GF-D8 (cell line): ENCODE measurements at places on chromosomes 6 and 20.
A peak's percentile ranks its signal among the peaks of the same experiment; 100 is the strongest.

- DNase-seq, result peak; percentile 35
Observed at GRCh38 chr6:108835218-108835850, 12.9 kb upstream of the ARMC2 start.

DNA sequence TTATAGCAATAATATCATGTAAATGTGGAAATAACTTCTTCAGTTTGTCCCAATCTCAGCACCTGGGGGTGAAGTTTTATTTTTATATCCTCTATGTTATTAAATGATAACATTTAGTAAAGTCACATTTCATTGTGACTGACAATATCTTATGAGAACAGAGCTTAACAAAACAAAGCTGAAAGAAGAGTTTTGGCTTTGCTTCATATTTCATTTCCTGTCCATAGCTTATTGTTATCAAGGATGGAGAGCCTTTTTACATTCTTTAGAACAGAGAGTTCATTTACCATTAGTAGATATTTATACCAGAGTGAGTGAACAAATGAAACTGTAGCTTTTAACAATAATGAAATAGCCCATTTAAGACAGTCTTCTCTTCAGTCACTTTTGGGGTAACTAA is 231.9 kb upstream of the SGK1 start:
- DNase-seq, result no peak

- DNase-seq, result no peak
Observed at GRCh38 chr6:27630727-27631608, 158.1 kb upstream of the ZNF184 start.

DNA sequence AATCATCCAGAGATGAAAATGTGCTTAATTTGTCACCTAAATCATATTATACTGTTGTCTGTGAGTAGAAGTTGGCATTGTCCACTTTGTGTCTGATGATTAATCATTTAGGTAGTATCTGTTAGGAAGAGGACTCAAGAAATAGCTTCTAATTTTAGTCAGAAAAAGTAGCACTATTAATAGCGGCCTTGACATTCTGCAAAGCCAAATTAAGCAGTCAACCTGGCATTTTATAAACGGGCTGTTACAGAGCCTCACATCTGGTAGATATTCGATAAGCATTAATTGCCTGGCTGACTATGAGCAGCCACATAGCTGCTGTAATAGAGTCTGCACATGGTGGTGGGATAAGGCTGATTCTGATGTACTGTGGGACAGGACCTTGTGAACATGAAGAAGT is 99.5 kb downstream of the KLHL32 start:
- no peak for DNase-seq

DNA sequence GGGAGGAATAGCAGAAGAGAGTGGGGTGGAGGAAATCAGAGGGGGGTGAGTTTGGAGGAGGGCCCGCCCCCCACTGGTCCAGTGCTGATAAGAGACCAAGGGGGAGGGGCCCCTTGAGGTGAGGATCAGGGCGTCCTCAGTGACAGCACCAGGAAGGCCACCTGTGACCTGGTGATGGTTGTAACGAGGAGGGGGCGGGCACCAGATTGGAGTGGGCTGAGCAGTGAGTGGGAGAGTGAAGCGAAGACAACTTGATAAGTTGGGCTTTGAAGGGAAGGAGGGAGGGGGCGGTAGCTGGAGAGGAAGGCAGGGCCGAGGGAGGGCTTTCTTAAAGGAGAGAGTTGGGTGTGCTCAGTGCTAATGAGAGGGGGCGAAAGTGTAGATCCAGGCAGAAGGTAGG is 30.7 kb downstream of the CDH22 start:
- DNase-seq, result no peak

DNA sequence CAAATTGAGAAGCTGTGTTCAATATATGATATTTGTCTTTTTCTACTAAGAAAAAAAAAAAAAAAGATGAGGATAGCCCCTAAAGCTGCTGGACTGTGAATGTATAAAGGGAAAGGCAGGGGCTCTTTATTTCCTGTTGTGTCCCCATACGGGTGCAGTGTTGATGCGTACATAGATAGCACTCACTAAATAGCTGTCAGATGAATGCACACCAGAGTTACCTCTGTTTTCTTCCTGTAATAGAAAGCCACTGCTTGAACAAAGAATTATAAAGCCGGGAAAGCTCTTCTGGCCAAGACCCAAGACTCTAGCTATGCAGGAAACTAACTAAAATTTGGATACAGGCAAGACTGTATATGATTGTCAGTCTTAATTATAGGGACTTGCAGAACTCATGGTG is 260.0 kb downstream of the FARS2 start:
- DNase-seq, result no peak

DNA sequence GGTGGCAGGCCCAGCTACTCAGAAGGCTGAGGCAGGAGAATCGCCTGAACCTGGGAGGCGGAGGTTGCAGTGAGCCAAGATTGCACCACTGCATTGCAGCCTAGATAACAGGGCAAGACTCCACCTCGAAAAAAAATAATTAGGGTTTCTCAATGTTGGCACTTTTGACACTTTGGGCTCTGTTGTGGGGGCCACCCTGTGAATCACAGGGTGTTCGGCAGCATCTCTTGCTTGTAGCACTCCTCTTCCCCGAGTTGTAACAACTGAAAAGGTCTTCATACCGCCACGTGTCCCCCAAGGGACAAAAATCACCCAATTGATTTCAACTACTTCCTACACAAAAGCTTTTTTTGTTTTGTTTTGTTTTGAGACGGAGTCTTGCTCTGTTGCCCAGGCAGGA is 53.2 kb upstream of the NFATC2 start:
- DNase-seq, result no peak

DNA sequence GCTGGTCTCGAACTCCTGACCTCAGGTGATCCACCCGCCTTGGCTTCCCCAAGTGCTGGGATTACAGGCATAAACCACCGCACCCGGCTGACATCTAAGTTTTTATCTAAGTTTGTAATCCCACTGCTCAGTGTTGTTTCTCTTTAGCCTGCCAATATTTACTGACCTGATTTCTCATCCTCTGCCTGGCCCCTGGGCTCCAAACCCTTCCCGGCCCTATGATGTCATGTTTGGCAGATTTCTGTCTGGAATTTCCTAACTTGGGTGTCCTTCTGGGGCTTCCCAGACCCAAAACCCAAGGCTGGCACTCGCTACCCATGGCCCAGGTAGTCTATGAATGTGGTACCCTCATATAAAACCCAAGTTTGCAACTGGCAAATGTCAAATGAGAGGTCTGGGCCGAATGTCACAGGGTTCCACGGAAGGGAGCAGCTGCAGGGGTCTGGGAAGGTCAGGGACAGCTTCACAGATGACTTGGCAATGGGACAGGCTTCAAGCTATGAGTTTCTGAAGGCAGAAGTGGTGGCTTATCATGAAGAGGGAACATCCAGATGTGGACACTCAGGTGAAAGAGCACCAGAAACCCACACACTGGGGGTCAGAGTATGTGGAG is 54.9 kb downstream of the TMEM170B start:
- no peak for DNase-seq

- no peak for DNase-seq
Observed at GRCh38 chr6:107574856-107575255, 84.9 kb downstream of the SOBP start.

- no peak for DNase-seq
Observed at GRCh38 chr20:63689046-63690002, 7.1 kb upstream of the TNFRSF6B start.

GRCh38 chr6:303948-304558 is 11.8 kb downstream of the DUSP22 start:
- DNase-seq, result no peak

GRCh38 chr6:53360093-53360912 is 11.6 kb upstream of the ELOVL5 start:
- DNase-seq, result no peak

GRCh38 chr6:17542243-17542642 is 57.9 kb upstream of the FAM8A1 start:
- DNase-seq, result no peak

DNA sequence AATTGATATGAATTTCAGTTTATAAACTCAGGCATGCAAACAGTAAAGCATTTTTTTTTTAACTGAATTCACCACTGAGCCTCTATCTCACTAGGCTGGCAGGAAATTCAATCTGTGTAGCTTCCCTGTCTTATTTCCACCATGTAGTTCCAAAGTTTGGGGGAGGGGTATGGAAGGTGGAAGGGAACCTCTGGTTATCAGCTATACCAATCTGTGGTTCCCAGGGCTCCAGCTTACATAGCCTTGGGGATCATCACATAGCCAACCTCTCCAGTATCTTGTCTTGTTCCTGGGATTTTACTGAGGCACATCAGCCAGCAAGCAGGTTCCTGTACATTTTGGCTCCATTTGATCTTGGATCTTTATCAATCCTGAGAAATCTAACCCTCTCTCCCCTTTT is 15.6 kb downstream of the RAD21L1 start:
- no peak for DNase-seq

DNA sequence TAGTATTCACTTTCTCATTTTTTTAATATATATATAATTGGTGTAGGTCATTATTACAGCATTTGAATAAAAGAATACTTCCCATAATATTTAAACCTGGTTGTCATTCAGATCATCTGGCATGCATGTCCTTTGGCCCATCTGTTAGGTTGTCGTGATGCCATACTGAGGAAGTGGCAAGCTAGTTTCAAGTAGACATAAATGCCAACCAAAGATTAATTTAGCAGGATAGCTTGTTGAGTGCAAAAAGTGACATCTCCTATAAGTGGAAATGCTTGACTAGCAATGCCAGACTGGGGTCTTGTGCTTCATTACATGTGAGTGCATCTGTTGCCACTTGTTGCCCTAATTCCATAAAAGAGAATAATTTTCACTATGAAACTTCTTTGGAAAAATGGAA is 1044.7 kb downstream of the GRIK2 start:
- DNase-seq, result no peak

DNA sequence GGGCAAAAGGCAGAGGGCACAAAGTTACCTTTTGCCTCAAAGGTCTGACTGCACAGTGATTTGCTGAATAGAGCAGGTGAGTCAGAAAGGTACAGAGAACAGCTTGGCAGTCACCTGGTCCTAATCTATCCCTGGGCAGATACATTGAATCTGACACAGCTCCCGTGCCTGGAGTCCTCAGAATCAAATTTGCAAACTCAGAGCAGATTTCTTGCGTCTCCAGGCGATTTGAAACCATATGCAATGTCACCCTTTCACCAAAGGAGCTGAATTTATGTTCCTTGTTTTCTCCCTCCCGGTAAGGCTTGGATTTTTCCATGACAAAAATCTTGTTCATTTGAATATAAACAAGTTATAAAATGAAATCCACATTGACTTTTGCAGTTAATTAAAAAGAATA is 81.6 kb upstream of the SNAP25 start:
- no peak for DNase-seq

GRCh38 chr6:82072751-82073150 is 174.8 kb downstream of the IBTK start:
- DNase-seq, result no peak

DNA sequence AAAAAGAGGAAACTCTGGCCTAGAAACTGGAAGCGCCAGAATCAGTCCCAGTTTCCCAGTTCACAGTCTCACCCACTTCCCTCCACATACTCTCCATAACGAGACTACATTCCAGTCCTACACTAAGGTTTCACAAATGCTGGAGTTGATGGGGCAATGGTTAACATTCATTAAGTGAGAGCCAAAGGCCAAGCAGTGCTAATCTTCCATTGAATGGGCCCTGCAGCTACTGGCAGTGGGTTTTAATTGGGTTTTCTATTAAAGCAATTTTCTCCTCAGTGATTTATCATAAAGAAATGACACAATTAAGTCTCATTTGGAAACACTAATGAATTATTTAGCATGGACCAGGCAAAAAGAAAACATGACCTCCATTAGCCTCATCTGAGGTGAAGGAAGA is 20.8 kb upstream of the NRSN1 start:
- DNase-seq, result no peak

DNA sequence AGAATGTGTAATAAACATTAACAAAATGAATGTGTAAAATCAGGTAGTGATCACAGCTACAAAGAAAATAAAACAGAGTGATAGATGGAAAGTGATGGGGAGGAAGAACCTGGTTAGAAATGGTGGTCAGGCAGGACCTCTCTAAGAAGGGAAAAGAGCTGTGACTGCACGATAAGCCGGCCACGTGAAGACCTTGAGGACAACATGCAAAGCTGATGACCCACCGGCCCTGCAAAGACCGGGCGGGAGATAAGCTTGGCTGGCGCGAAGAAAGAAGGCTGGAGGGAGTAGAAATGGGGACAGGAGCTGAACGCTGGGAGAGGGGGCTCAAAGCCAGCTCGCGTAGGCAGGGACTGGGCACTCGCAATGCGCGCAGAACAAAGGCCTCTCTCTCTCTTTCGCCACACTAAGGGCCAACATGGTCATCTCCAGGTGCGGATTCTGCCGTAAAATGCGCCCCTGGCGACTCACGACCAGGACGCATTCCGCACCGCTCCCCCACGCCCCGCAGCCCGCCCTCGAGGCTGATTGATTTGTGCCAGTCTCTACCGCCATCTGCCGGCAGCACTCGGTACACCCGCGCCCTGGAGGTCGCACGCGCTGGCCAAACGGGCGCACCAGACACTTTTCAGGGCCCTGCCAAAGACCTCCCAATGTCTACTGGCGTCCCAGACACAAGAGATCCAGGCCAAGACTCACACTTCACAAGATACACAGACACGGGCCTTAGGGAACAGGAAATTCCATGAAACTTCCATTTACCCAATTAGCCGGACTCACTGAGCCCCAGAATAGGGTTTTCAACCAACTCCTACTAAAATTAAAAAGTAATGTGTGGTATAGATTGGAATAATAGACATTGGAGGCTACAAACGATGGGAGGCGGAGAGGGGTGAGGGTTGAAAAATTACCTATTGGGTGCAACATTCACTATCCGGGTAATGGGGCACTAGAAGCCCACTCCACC is 9.4 kb downstream of the DEFB132 start:
- DNase-seq, result peak; percentile 58

GRCh38 chr20:42138729-42139128 is 520.6 kb upstream of the CHD6 start:
- DNase-seq, result no peak

DNA sequence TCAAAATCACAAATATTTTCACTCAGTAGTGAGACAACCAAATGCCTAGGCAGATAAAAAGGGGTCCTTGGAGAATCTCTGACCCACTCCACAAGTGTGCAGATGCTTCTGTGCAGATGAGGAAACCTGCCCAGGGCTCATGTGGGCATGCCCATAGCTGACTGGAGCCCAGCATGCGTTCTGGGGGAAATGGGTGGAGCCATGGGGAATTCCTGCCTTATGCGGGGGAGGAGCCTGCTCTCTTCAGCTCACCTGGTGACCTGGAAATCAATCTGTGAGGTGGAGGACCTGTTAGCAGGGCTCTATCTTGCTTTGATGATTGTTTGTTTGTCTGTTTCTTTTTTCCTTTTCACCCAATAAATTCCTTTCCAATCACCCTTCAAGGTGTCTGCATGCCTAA is 23.4 kb upstream of the PLN start:
- DNase-seq, result no peak

GRCh38 chr6:51273228-51273961 is 454.7 kb downstream of the TFAP2B start:
- DNase-seq, result no peak

- no peak for DNase-seq
Observed at GRCh38 chr6:130396722-130397121, 30.9 kb downstream of the TMEM200A start.

- DNase-seq, result no peak
Observed at GRCh38 chr6:36850021-36850420, 10.8 kb upstream of the CPNE5 start.

GRCh38 chr20:16748308-16748900 is at the start of gene OTOR:
TSS of gene OTOR (plus strand) at chr20:16748358. CDS start at chr20:16748402, 44 bp downstream.
- no peak for DNase-seq
